Activated CD8-positive, alpha-beta T cell treated with anti-CD3 and anti-CD28 coated beads, Interleukin-2, amount 10 ng/mL, durations not matched to agents 7 days and 5 days (primary cell): ENCODE measurements at places on chromosomes 2 and 18.

GRCh38 chr18:46161703-46162396, 57.7 kb downstream of the HAUS1 start:
- H3K4me3 ChIP-seq: no peak overlapping the region
- H3K27ac ChIP-seq: peak overlapping the region; percentile 72
- H3K4me1 ChIP-seq: peaks cover 67% of the 10 kb centered on the region
- peaks cover 24% of the 10 kb centered on the region for H3K36me3 ChIP-seq
- no peak for DNase-seq

DNA sequence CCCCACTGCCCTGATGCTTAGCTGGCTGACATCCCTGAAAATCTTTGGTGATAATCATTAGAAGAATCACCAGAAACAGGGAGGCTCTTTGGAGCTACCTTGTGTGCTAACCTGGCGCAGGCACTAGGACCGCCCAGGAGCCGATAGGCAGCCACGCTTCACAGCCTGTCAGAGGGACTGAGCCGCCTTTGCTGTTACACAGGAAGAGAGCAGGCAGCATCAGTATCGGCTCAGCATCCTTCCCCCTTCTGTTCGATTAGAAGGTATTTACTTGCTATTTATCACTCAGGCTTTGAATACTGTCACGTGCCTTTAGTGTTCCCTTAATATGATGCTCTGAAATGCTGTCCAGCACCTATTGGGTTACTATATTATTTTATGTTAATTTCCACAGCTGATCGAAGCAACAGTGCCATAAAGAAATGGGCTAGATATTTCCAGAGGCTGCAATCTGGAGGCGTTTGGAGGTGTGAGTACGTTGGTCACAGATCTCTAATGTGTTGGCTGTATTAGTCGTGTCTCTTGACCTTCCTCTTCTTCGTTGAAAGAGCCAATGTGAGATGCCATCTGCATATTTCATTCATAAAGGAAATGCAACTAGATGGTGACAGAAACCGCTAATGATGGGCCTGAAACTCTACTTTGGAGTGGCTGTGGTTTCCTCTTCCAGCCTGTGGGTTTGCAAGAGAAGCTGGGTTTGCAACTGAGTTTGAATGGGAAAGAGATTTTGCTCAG, 110.4 kb upstream of the RAB27B start:
- peaks cover 22% of the 10 kb centered on the region for H3K27me3 ChIP-seq
- H3K27ac ChIP-seq: peak overlapping the region; percentile 74
- peaks cover 14% of the 10 kb centered on the region for H3K36me3 ChIP-seq
- peaks cover 55% of the 10 kb centered on the region for H3K4me1 ChIP-seq

- no peak for DNase-seq
- no peaks in the 10 kb centered on the region for H3K36me3 ChIP-seq
- no peaks in the 10 kb centered on the region for H3K4me1 ChIP-seq
- no peak overlapping the region for H3K27ac ChIP-seq
- no peaks in the 10 kb centered on the region for H3K27me3 ChIP-seq
- H3K4me3 ChIP-seq: no peak overlapping the region
These were observed 26.2 kb upstream of the RND3 start for GRCh38 chr2:150513647-150514046.

DNA sequence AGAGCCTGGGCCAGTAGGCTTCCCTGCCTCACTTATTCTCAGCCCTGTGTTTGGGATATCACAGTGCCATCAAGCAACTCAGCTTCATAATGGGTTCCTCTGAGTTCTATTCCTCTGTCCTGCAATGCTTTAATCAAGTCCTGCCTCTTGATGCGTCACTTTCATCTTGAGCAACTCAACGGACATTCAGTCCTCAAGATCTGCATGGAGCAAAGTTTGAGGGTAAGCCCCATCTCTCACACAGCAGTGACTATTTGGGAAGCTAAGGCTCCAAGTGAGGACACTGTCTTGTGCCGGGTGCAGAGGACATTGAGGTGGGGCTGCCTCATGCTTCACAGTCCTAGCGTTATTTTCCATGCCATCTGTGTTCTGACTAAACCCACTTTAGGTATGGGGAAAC, 50.9 kb upstream of the PLB1 start:
- peaks cover 33% of the 10 kb centered on the region for H3K4me1 ChIP-seq
- H3K27me3 ChIP-seq: no peaks in the 10 kb centered on the region
- peaks cover 2% of the 10 kb centered on the region for H3K36me3 ChIP-seq
- DNase-seq: no peak
- H3K4me3 ChIP-seq: no peak overlapping the region
- H3K27ac ChIP-seq: no peak overlapping the region

DNA sequence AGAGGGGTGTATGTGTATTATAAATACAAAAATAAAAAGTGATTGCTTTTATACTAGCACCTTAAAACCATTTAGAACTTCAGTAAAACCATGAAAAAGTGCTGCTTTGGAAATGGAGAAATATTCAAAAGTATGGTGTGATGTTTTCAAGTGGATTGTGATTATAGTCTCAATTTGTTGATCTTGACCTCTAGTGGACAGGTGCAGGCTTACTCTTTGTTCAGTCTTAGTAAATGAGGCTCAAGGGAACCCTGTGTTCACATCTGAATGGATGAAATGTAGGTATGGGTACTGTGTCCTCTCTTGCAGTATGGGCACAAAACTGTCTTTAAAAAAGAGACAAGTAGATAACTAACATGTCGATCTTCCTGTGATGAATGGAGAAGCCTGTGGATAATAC, 145.8 kb downstream of the MCFD2 start:
- H3K4me1 ChIP-seq: no peaks in the 10 kb centered on the region
- H3K27ac ChIP-seq: no peak overlapping the region
- H3K36me3 ChIP-seq: no peaks in the 10 kb centered on the region
- peaks cover 7% of the 10 kb centered on the region for H3K27me3 ChIP-seq
- no peak for DNase-seq

GRCh38 chr2:15200581-15200980, 360.6 kb downstream of the NBAS start:
- H3K36me3 ChIP-seq: peaks cover 6% of the 10 kb centered on the region
- H3K27me3 ChIP-seq: no peaks in the 10 kb centered on the region
- no peak overlapping the region for H3K4me3 ChIP-seq
- no peak overlapping the region for H3K27ac ChIP-seq
- no peaks in the 10 kb centered on the region for H3K4me1 ChIP-seq

- DNase-seq: no peak
- no peaks in the 10 kb centered on the region for H3K27me3 ChIP-seq
- H3K27ac ChIP-seq: no peak overlapping the region
- no peaks in the 10 kb centered on the region for H3K4me1 ChIP-seq
These were observed 1043.3 kb upstream of the PIK3C3 start for GRCh38 chr18:40911582-40912254.

DNA sequence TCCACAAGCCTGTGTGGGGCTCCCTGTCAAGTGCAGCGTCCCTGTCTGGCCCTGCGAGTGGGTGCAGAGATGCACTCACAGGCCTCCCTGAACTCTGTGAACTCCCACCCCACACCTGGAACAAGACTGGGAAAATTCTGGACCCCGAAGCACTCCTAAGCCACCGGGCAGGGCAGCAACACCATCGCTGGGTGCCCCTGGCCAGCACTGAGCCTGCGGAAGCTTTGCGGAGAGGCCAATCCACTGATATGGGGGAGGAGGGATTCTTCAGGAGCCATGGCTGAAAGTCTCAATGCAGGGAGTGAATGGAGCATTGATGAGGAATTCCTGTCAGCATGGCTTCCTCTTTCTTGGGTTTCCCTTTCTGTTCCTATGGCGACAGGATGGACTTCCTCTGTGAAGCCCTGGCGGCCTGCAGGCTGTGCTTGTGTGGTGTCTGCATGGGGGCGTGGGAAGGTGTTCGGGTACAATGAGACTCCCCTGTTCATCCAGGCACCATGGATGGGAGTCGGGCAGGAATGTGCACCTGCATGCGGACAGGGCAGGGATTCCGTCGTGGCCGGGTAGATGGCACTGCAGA, 15.1 kb downstream of the TRIB2 start:
- H3K4me1 ChIP-seq: peaks cover 68% of the 10 kb centered on the region
- no peak overlapping the region for H3K27ac ChIP-seq
- H3K4me3 ChIP-seq: no peak overlapping the region
